ENCODE measurements at places on chromosomes 12 and 14.

DNA sequence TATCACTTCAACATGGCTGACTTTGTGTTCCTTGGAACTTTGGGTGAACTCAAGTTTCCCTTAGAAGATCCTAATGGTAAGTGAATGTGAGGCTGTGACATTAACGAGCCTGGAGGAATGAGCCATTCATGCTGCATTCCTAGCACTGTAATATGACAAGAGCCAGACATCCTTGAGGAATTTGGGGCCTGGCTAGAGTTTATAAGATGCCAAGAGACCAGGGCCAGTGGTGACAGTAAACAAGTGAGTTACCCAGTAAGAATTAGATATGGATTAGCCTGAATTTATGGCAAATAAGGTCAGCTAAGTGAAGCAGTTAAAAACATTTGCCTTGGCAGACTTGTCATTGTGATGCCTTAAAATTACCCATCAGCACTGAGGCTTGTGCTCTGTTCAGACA, 232.4 kb downstream of the AKAP6 start:
- peak; percentile 73 for DNase-seq

- DNase-seq, result no peak
These were observed 112.7 kb downstream of the NCOR2 start for GRCh38 chr12:124454735-124455134.

DNA sequence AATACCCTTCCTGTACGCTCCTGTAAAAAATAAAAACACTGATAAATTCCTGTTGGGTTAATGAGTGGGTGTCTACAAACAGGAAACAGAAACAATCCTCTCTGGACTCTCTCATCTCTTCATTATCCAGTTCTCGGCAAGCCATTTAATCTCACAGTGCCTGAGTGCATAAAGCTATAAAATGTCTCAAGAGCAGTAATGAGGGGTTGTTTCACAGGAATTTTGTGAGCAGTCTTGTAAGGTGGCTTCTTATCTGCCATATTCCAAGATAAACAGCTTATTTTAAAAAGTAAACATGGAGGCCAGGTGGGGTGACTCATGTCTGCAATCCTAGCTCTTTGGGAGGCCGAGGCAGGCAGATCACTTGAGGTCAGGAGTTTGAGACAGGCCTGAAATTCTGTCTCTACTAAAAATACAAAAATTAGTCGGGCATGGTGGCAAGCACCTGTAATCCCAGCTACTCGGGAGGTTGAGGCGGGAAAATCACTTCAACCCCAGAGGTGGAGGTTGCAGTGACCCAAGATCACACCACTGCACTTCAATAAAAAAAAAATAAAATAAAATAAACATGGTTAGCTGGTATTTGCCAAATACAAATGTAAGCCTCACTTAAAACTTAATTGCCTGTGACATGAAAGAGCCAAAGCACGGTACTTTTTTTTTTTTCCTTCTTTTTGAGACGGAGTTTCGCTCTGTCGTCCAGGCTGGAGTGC, 54.0 kb downstream of the CLIP1 start:
- no peak for DNase-seq

DNA sequence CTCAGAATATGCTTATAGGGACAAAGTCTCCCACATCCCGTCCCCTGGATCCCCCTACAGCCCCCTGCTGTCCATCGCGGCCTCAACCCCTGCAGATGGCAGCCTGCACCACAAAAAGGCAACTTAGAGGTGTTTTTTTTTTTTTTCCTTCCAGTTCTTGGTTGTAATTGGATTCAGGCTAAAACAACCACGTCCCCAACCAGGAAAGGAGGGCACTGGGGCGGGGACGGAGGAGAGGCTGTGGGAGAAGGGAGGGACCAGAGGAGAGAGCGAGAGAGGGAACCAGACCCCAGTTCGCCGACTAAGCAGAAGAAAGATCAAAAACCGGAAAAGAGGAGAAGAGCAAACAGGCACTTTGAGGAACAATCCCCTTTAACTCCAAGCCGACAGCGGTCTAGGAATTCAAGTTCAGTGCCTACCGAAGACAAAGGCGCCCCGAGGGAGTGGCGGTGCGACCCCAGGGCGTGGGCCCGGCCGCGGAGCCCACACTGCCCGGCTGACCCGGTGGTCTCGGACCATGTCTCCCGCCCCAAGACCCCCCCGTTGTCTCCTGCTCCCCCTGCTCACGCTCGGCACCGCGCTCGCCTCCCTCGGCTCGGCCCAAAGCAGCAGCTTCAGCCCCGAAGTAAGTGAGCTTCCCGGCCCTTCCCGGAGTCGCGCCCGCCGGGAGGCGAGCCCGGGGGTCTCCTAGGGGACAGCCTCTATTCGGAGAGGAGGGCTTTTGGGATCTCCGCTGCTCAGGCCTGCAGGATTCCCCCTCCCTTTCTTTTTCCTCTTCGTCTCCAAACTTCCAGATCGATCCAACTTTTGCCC, at the start of gene MMP14:
TSS of gene MMP14 (plus strand) at position 285 of the 813 bp plus-strand sequence. CDS start at position 518, 233 bp downstream.
- peak; percentile 90 for DNase-seq

DNA sequence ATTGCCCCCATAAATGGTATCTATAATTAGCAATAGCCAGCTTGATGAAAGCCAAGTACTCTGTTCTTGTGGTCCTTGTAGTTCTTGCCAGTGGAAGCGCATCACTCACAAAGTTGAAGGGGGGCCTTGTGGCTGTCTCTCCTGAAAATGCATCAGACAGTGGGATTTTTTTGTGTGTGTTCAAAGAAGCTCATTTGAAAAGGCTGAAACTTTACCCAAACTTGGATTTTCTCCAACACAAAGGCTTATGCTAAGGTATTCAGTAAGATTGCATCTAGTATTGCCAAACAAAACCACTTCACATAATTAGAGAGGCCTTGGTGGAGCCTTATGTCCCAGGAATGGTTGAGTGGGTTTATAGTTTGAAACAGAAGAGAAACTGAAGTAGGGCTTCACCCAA, 216.7 kb upstream of the TMTC1 start:
- DNase-seq, result no peak

DNA sequence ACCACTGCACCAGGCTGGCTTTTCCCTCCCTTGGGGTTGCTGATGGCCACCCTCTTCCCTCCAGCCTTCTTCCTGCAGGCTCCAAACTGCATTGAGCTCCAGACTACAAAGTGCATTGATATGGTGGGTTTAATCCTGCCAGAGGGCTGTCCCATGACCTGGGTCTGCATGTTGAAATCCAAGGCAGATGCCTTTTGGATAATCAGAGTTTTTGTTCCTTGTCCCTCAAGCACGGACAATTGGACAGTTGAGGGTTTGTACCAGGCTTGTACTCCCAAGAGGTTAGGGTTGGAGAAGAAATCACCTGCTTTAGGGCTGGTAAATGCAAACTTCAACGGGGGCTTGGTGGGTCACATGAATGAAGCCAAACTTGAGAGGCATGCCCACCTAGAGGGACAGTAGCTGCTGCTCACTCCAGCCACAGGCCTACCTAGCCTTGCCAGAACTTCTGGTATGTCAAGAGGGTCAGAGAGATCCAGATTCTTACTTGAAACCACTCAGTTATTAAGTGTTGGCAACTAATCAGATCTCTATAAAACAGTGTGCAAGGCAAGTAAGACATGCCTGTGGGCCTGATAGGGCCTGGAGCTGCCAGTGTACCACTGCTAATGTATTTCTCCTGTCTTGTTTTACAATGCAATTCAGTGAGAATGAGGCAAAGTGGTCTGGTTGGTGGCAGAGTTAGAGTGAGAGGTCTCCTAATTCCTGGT, 21.7 kb upstream of the KRT83 start:
- DNase-seq, result no peak

GRCh38 chr12:21910657-21911056, 30.6 kb downstream of the ABCC9 start:
- DNase-seq, result no peak

DNA sequence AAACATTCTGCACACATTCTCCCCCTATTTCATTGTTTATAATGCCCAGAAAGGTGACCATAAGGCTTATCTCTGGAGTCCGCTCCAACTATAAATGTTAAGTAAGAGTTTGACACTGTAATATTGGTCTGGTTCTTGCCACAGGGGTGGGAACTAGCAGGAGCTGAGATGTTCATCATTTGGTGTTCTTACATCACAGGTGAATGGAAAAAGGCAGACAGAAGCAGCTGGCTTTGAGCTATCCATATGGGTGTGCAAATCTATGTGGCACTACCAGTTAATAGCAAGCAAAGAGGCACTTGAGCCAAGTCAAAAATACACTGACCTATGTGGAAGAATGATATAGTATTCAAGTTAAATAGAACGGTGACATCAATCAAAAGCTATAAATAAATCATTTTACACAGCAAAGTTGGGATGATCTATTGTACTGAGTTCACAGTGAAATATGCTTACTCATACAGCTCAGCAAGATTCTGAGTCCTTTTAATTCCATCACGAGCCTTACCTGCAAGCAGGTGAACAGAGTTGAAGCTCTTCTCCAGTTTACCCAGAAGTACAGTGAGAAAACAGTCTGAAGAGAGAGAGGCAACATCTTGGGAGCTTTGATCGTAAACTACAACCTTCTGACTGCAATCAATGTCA, 43.2 kb downstream of the DUSP16 start:
- no peak for DNase-seq

- no peak for DNase-seq
These were observed 106.9 kb downstream of the RFLNA start for GRCh38 chr12:124401704-124402221.

DNA sequence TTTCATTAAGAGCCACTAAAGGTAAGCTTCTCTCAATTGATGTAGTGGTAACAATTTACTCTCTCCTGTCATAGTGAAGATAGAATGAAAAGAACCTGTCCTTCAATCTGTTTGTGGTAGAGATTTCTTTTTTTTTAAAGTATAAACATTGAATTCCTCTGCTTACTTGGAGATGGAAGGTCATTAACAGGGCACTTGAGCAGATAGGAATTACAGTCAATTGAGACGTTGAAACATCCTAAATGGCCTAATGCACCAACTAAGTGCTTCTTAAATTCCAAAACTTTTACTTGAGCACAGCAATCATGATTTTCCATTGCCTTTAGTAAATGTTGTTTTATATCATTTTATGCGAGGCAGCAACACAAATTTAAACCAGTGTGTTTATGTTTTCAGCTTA, 241.4 kb downstream of the FOXG1 start:
- no peak for DNase-seq

GRCh38 chr12:800401-800800, 48.0 kb downstream of the WNK1 start:
- DNase-seq, result no peak

- DNase-seq, result no peak
These were observed 8.4 kb downstream of the GPRC5A start for GRCh38 chr12:12899530-12900380.

DNA sequence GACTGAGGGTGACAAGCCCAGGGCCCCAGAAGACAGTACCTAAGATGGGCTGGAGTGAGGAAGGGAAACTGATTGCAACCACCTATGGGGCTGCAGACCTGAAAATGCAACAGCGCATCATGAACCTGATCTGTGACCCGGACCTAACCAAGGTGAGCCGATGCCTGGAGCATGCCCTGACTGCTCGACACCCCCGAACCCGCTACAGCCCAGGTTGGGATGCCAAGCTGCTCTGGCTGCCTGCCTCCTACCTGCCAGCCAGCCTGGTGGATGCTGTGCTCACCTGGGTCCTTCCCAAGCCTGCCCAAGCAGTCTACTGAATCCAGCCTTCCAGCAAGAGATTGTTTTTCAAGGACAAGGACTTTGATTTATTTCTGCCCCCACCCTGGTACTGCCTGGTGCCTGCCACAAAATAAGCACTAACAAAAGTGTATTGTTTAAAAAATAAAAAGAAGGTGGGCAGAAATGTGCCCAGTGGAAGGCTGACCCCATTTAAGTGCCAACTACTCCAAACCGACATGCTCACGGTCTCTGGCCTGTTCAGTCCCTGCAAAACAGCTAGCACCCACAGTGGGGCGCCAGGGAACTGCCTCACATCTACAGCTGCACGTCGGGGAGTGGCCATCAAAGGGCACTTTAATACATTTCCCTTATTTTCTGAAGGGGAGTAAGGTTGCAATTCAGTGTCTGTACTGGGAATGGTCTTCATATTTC, 4.2 kb downstream of the RDH5 start:
- peak; percentile 77 for DNase-seq

DNA sequence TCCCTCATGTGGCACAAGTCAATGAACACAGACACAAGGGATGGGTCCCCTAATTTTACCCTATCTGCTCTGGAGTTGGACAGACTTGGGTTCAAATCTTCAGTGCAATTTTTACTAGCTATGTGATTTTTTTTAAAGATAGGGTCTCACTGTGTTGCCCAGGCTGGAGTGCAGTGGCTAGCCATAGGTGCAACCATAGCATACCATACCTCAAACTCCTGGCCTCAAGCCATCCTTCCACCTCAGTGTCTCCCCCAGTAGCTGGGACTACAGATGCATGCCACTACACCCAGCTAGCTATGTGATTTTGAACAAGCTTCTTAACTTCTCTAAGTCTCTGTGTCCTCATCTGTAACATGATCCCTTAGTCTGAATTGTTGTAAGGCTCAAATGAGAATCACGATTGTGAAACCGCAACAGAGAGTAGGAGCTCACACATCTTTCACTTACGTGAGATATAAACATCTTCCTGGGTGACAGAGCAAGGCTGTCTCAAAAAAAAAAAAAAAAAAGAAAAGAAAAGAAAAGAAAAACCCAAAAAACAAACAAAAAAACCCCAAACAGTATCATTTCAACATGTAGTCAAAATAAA, 4.7 kb downstream of the CALCOCO1 start:
- DNase-seq, result no peak

DNA sequence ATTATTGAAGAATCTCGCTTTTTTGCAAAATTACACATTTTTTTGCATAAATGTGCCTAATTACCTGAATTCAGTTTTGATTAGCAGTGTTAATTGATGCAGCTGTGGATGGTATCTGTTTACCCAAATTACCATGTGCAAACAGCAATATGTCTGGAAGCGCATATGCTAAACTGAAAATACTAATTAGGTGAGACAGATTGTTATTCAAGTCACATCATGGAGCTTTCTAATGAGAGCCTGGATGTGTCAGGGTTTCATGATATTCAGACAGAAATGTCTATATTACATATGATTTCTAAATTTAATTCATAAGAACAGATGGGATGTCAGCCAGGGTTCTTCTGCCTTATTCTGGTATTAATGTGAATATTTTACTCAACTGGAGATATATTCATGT, 74.9 kb downstream of the RMST start:
- DNase-seq, result no peak

DNA sequence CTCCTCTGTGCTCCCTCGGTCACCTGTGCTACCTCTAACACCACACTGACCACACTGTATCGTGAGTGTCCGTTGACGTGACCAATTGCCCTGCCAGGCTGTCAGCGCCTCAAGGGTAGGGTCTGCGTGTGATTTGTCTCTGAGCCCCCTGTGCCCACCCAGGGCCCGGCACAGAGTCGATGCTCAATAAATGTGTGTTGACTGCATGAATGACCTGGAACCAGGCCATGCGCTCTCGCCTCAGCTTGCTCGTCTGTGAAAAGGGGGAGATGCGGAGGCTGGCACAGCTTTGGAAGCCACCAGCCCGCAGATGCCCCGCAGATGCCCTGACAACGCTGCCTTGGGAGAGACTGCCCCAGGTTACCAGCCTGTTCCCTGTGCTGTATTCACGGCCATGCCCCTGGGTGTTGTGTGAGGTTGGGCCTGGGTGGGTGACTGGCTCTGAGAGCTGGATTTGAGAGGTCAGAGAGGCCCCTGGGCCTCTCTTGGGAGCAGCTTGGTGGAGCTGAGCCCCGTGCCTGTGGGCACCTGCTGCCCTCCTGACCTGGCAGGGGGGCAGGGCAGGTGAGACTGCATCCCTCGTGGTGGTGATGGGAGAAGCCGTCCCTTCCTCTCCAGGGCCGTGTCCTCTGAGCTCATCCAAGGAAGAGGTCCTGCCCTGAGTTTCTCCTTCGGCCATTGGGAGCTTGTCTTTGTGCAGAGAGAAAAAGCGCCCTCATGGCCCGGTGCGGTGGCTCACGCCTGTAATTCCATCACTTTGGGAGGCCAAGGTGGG, 43.2 kb downstream of the CYP46A1 start:
- no peak for DNase-seq

GRCh38 chr12:90024262-90024661, 315.6 kb upstream of the ATP2B1 start:
- DNase-seq, result peak; percentile 8

GRCh38 chr12:113390064-113391043, 13.3 kb downstream of the SDS start:
- no peak for DNase-seq

All from eye (tissue), 1 donor.